ENCODE measurements at places on chromosomes 7 and 10.

GRCh38 chr10:102819054-102819453, 18.2 kb downstream of the CYP17A1 start:
- DNase-seq = no peak

DNA sequence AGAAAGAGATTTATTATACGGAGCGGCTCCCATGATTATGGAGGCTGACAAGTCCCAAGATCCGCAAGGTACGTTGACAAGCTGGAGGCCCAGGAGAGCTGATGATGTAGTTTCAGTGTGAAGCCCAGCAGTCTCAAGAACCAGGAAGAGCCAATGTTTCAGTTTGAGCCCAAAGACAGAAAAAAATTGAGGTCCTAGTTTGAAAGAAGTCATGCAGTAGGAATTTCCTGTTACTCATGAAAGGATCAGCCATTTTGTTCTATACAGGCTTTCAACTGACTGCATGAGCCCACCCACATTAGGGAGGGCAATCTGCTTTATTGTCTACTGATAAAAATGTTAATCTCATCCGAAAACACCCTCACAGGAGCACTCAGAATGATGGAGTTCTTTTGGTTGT, 51.5 kb downstream of the CCDC71L start:
- no peak for DNase-seq

- no peak for DNase-seq
Observed at GRCh38 chr7:158821171-158822031, 7.9 kb downstream of the ESYT2 start.

DNA sequence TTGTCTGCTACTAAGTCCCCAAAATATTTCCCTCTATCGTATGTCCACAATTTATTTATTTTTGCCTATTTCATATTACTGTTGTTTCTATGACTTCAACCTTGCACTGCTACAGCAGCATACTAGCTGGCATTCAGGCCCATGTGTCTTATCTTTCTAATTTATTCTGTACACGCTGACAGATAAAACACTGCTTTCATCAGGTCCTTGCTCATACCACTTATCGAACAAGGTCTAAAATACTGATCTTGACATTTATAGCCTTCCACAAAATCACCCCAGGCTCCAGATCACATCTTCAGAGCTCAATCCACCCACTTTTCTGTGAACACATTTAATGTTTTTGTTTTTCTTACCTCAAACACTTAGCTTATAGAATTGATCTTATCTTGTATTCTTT, 374.6 kb downstream of the THSD7A start:
- DNase-seq = no peak

DNA sequence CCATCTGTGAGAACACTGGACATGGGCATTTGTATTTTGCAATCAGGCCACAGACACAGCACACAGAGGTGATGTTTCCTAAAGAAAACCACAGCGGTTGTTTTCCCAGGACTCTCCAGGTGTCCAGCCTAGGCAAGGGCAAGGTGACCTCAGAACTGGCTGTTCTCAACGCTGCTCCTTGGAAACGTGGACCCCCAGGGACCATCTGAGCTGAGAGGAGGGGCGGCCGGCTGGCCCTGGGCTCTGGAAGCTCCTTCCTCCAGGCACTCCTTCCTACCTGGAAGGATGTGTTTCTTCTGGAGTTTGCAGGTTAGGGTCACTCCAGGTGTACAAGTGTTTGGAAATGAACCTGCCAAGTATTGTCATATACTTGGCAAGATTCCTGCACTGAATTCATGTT, 103.1 kb downstream of the ADARB2 start:
- DNase-seq = no peak

DNA sequence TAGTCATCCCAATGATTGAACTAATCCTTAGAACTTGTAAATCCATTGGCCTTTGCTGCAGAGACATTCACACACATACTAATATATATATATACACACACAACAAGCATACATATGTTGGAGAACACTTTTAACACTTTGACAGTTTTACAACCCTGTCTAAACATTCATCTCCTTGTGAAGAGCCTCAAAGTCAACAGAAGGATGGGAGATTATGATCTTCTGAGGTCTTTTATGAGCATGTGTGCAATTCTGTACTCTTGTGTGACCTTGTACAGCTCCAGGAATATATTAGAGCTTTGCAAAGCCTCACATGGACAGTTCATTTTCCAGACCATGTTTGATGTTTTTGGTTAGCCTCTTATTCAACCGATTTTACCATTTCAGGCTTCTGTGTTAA, 589.0 kb downstream of the NXPH1 start:
- no peak for DNase-seq

DNA sequence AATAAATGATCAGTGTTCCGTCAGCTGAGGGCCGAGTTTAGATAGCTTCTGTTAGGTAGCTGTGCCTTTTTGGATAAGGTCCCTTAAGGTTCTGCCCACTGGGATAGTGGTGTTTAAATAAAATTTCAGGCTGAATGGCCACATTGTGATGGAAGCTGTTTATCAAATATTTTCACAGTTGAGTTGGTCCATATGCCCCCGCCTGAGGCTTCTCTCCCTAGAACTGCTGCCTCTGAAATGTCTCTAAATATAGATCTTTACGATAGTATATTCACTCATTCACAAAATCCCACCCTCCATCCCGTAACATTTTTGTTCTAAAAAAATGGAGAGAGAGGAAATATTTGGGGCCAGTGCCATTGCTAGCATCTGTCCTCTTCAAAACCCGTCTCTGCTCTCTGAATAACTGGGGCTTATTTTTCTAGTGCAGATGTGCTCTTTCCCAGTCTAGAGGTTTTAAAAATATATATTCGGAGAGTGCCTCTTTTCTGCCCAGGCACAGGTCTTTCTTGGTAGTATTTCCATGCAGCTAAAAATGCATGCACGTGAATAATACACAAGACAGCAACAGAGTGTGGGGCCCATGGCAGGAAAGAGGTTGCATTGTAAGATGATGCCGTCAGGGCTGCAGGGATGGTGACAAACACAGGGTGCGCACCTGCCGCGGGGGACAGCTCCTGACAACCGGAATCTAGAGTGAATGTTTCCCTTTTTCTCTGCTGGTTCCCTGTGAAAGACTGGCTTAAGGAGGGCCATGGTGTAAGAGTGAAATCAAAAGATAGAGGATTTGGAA, 105.4 kb upstream of the BTBD16 start:
- DNase-seq = peak; percentile 37

GRCh38 chr7:138982204-138982623, 1.0 kb upstream of the KIAA1549 start:
- DNase-seq = no peak

- no peak for DNase-seq
Observed at GRCh38 chr7:23098460-23098859, 7.1 kb upstream of the KLHL7 start.

DNA sequence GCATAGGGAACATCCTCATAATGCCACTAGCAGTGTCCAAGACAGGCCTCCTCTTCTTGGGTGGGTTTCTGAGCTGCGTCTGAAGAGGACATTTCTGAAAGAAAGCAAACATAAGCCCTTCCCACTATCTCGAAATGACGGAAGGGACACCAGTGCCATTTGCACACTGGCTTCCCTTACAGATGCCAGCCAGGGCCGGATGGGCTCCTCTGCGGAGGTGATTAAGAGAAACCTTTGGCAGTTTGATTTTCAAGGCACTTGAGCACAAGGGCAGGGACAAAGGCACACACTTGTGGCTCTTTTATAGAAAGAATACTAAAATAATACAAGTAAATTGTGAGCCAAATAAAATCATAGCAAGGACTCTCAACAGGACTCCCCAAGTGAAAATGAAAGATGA, 106.6 kb upstream of the CELF2 start:
- no peak for DNase-seq

DNA sequence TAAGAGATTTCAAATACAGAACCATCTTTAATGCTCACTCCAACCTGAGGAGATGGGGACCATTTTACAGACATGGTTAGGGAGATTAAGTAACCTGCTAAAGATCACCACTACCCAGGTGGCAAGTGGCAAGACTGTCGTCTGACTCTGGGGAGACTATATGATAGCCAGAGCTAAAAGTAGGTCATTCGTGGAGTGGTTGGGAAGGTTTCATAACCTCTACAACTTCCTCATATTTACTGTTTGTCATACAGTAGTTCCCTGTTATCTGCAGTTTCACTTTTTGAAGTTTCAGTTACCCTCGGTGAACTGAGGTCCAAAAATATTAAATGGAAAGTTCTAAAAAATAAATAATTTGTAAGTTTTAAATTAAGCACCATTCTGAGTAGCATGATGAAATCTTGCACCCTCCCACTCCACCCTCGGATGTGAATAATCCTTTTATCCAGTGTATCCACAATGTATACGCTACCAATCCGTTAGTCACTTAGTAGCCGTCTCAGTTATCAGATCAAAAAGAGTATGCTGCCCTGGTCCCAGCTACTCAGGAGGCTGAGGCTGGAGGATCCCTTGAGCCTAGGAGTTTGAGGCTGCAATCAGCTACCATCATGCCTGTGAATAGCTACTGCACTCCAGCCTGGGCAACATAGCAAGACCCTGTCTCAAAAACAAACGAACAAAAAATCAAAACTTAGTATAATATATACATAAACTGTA, 14.9 kb upstream of the LGI1 start:
- DNase-seq = no peak

- no peak for DNase-seq
Observed at GRCh38 chr7:47771990-47772360, 176.3 kb downstream of the PKD1L1 start.

DNA sequence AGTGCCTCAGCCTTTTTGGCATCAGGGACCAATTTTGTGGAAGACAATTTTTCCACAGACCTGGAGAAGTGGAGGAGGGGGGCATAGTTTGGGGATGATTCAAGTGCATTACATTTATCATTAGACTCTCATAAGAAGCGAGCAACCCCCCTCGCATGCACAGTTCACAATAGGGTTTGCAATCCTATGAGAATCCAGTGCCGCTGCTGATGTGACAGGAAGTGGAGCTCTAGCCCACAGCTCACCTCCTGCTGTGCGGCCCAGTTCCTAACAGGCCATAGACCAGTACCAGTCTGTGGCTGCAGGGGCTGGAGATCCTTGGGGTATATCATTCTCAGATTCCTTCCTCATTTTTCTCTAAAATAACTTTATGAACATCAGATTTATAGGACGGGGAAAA, 50.8 kb downstream of the ATAD1 start:
- no peak for DNase-seq

- no peak for DNase-seq
Observed at GRCh38 chr10:74824184-74824899, 2.1 kb upstream of the KAT6B start.

DNA sequence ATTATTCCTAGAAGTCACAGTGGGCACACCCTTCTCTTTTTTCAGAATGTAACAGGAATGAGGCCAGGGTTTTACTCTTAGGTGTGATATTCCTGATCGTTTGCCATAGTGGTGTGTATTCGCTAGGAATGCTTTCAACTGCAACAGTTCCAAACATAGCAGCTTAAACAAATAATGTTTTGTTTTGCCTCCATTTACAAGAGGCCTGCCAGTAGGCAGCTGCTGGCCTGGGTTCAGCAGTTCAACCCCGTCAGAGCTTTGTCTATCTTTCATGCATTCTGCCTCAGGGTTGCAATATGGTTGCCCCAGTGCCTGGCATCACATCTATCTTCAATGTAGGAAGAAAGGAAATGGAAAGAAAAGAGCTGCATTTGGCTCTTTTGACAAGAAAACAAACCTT, 21.7 kb upstream of the RET start:
- no peak for DNase-seq

- no peak for DNase-seq
Observed at GRCh38 chr7:155374276-155375252, 76.9 kb downstream of the INSIG1 start.

DNA sequence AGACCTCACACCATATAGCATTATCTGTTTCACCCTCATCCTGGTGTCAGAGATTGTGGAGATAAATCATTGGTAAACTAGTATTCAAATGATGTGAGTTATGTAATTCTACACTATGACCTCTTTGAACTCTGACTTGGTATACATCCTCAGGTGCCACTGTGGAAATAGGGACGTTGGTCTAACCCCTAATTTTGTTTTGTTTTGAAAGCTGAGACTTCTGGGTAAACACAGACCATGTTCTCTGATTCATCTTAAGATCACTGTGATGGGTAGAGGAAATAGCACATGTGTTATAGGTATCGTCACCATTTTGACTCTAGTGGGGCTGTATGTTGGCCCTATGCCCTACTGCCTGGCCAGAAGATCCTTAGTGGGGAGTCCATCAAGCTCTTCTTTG, 241.6 kb downstream of the CCDC7 start:
- no peak for DNase-seq

GRCh38 chr10:97047083-97047736, 138.5 kb downstream of the SLIT1 start:
- no peak for DNase-seq

GRCh38 chr10:75932921-75933320, 501.5 kb downstream of the LRMDA start:
- DNase-seq = no peak

DNA sequence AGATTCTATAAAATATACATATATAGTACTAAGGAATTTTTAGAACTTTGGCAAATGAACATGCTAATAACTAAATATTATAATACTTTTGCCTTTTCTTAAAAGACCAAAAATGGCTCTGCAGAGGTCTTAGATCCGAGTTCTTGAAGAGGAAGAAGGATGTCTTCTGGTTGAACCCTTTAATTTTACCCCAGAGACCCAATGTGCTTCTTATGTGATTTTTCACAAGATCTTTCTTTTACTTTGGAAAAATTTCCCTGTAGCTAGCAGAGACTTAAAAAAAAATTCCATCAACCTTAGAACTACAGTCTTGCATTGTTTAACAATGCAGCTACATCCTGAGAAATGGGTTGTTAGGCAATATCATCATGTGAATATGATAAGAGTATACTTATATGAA, 663.2 kb downstream of the PARD3 start:
- no peak for DNase-seq

- DNase-seq = no peak
Observed at GRCh38 chr10:13505052-13505680, 23.6 kb downstream of the BEND7 start.

- peak; percentile 28 for DNase-seq
Observed at GRCh38 chr7:27940341-27940740, 200.4 kb downstream of the TAX1BP1 start.

DNA sequence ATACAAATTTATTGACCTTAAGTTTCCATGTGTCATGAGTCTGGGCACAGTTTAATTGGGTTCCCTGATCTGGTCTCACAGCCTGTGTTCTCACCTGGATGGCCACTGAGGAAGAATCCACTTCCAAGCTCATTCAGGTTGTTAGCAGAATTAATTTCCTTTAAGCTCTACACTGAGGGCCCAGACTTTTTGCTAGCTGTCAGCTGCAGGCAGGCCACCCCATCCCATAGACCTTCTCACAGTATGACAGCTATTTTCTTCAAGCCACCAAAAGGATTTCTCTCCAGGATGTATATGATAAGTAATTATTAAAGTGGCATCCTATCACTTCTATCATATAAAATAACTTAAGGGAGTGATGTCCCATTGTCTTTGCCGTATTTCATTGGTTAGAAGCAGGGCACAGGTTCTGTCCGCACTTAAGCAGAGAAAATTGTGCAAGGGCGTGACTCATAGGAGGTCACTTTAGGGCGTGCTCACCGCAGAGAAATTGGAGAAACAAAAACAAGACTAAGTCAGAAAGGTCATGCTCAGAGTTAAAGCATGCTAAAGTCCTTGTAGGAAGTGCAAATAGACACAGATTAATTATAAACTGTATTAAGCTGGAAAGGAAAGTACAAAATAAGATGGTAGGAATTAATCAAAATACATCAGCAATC, 109.9 kb downstream of the AHR start:
- no peak for DNase-seq

Measured in NCI-H2171 (cell line).